Globus pallidus (tissue), 1 donor: ENCODE measurements at places on chromosomes 6 and 20.

DNA sequence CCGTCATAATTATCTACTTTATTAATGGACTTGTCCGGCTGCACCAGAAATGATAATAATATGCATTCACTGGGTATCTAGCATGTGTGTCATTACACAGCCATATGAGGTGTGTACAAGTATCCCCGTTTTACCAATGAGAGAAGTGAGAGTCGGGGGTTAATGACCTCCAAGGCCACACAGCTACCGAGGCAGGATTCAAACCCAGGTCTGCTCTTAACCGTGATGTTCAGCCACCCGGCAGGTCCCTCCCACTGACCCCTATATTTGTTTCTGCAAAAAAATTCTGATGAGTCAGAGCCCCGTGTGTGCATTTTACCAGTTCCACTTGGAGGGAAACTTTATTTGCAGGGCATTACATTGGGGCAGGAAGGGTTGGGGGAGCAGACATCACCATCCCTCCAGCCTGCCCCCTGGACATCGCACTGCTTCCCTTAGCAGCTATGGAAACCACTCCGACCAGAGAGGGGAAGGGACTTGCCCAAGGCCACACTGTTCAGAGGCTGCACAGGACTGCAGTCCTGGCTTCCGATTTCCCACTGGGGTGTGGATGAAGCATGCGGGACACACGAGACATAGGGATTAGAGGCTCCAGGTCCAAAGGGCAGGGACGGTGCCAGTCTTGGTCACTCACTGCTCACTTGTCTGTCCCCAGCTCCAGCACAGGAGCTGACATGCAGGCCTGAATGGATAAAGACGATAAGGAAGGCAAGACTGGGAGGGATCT lies 10.1 kb upstream of the SRC start:
- DNase-seq: no peak

- DNase-seq: no peak
Observed at GRCh38 chr6:111522393-111523020, 39.5 kb upstream of the REV3L start.

DNA sequence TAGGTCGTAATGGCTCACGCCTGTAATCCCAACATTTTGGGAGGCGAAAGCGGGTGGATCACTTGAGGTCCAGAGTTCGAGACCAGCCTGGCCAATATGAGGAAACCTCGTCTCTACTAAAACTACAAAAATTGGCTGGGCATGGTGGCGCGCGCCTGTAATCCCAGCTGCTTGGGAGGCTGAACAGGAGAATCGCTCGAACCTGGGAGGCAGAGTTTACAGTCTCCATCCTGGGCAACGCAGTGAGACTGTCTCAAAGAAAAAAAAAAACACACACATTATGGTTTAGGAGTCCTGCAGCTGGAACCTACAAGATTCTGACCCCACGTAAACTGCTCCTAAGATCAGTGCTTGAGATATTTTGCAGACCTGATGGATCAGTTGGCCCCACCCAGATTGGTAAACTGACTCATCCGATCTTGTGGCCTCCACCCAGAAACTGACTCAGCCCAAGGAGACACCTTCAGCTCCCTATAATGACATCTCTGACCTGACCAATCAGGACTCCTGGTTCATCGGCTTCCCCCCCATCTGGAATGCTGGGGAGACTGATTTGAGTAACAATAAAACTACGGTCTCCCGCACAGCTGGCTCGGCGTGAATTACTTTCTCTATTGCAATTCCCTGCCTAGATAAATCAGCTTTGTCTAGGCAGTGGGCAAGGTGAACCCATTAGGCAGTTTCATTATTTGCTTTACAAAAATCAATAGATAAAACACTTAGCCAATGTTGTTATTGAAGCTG lies 96.2 kb upstream of the BTN3A2 start:
- DNase-seq: no peak

DNA sequence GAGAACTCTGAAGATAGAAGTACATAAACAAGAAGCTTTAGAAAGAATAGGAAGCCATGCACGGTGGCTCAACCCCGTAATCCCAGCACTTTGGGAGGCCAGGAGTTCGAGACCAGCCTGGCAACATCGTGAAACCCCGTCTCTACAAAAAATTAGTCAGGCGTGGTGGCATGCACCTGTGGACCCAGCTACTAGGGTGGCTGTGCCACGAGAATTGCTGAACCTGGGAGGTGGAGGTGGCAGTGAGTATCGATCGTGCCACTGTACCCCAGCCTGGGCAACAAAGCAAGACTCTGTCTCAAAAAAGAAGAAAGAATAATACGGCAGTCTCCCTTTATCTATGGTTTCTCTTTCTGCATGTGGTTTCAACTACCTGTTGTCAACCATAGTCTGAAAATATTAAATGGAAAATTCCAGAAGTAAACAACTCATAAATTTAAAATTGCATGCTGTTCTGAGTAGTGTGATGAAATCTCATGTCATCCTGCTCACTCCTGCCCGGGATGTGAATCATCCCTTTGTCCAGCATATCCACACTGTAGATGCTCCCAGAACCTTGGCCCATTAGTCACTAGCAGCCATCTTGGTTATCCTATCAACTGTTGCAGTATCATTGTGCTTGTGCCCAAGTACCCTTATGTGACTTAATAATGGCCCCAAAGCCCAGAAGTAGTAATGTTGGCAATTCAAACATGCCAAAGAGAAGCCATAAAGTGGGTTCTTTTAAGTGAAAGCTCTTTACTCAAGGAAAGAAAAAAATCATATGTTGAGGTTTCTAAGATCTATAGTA lies 22.1 kb downstream of the DEK start:
- no peak for DNase-seq

- no peak for DNase-seq
Observed at GRCh38 chr6:42744351-42744893, 1.5 kb downstream of the TBCC start.

GRCh38 chr6:36523936-36524499 lies 23.3 kb downstream of the STK38 start:
- no peak for DNase-seq

- peak; percentile 46 for DNase-seq
Observed at GRCh38 chr6:159852877-159853276, 37.9 kb upstream of the MAS1 start.

GRCh38 chr6:154705471-154706113 lies 27.6 kb upstream of the SCAF8 start:
- no peak for DNase-seq

DNA sequence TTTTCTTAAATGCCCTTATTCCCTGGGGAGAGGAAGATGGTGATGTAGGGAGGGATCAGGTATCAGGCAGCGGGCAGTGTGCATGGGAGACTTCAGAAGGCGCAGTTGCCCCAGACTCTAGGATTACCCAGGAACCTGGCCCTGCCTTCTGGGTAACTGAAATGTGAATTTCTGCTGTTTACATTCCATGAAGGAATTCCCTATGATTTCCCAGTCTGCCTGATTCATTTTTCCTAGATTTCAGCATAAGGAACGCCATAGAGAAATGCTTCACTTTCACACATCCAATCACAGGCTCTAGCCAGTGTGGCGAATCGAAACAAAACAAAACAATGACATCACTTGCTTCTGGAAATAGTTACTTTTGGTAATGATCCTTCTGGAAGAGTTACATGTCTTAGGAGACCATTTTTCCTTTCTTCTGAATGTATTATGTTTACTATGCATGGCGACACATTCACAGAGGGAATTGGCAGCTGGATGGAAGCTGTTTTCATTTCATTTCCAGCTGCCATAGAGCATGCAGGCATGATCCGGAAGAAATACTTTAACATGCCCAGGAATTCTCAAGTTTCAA lies 33.3 kb downstream of the LRP11 start:
- DNase-seq: no peak

DNA sequence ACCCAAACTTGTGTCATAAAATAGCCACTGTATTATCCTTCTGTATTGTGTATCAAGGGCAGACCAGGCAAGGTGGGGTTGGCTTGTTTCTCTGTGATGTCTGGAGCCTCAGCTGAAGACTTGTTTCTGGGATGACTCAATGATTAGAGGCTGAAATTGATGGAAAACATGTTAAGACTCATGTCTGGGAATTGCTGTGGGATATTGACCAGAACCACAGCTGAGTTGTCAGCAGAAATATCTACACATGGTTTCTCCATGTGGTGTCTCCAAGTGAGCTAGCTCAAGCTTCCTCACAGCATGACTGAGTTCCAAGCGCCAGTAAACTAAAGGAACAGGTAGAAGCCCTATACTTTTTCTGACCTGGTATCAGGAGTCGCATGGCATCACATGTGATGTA lies 128.5 kb upstream of the SYNDIG1 start:
- no peak for DNase-seq

DNA sequence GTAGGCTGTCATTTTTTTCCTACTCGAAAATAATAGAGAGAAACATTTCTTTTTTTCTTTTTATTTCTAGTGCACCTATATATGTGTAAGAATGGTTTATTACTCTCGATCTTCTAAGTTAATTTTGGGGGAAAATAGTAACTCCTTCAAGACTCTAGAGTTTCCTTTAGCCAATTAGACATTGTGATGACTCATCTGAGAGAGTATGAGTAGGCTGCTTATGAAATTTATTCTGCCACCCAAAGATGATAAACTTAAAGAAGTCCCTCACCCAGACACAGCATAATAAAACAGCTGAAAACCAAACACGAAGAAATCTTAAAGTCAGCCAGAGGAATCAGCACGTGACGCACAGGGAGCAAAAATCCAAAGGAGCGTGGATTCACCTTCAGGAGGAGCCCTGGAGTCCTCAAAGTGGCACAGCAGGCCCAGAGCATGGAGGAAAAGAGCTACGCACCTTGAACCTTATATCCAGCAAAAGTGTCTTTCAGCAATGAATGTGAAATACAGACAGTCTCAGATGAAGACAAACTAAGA lies 81.9 kb downstream of the ERMARD start:
- DNase-seq: no peak

GRCh38 chr6:24686946-24687345 lies 20.1 kb downstream of the ACOT13 start:
- no peak for DNase-seq

- no peak for DNase-seq
Observed at GRCh38 chr20:31595654-31596411, 9.3 kb upstream of the ID1 start.

DNA sequence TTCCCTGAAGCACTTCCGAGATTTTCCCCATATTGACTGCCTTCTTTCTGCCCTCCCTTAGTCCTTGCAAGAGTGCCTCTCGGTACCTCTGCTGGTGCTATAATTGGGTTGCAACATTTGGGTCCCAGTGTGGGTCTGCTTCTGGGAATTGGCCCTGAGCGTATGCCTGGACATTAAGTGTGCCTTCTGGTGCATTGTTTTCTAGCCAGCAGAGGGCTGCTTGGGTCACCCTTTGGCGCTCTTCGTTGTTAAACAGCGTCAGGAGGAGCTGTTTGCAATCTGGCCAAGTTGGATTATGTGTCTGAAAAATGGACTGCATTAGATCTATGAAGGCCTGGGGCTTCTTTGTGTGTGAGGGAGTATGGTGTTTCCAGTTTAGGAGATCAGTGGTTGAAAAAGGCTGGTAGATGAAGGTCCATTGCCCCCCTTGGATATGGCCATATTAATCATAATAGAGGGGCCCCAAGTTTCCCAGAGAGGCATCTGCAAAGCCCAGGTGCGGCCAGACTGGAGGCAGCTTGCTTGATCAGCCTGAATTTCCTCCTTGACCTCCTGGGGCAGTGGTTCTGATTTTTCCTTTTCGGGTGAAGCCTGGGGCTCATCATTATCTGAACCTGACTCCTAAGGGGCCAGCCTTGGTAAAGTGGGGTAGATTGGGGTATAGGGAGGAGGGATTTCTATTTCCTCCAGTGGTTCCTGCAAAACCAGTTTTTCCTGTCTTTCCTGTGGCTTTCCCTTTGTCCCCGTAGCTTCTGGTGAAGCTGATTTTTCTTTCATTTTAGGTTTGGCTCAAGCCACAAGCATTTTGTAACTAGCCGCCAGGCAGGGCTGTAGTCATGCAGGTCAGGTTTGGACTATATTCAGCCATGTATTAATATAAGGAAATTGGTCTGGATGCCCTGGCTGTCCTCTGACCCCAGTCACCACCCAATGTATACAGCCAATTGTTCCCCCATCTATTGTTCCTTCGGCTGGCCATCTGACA lies 85.4 kb upstream of the GPR6 start:
- DNase-seq: no peak

DNA sequence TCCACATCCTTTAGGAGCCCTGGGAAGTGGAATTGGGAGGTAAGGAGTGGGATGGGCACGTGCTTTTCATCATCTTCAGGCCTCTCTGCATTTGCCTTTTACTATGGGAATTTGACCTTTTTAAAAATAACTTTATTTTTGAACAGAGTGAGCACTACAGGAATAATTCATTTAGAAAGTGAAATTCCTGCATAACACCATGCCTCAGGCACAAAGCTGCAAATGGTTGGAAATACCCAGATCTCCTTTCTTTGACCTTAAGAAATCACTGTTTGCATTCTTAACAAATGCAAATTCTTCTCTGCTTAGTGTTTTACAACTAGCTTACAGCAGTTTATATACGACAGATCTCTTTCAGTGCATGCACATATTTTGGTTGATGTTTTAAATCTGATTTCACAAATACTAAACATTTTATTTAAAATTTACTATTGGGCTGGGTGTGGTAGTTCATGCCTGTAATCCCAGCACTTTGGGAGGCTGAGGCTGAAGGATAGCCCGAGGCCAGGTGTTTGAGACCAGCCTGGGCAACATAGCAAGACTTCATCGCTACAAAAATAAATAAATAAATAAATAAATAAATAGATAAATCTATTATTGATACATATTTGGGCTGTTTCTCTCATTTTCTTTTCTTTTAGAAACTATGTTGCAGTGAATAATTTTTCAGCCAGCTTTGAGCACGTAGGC lies 24.5 kb downstream of the CST8 start:
- no peak for DNase-seq

DNA sequence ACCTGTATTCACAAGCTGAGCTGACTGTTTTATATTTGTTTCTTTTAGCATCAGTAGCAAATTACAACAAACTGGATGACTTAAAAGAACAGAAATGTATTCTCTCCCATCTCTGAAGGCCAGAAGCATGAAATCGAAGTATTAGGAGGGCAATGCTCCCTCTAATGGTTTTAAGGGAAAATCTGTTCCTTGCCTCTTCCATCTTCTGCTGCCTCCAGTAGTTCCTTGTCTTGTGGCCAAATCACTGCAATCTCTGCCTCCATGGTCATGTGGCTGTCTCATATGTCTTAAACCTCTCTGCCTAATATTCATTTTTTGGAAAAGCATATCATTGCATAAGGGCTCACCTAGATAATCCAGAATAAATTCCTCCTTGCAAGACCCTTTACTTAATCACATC lies 25.2 kb upstream of the ASCC3 start:
- no peak for DNase-seq

DNA sequence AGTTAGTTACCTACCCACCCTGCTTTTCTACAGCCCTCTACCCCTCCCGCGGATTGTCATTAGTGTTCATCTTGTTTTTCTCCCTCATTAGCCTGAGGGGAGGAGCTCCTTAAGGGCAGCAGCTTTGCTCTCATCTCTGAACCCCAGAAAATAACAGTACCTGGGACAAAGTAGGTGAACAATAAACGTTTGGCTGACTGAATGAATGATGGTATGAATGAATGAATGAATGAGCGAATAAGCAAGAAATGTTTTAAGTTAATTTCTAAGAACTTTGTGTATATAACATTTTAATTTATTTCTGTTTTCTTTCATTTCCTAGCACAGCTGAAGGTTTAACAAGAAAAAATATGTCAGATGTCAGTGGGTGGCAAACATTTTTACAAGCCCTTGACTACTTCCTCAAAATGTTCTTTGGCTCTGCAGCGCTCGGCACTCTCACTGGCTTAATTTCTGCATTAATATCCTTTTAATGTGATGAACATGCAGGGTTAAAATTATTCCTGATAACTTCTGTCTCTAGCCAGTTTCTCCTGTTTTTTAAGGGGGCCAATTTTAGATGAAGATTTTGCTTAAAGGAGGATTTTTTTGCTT lies 50.1 kb downstream of the SLC9A8 start:
- DNase-seq: no peak

- no peak for DNase-seq
Observed at GRCh38 chr6:100730001-100730980, 150.8 kb downstream of the ASCC3 start.

GRCh38 chr20:47306095-47306494 lies 50.4 kb downstream of the ZMYND8 start:
- no peak for DNase-seq
